Epithelial cell of proximal tubule (primary cell): ENCODE measurements at places on chromosomes 7 and 10. TPM values are rescaled to one million over a fixed set of nuclear protein-coding genes. Genes with fewer than 3 reads are reported as not detected.

DNA sequence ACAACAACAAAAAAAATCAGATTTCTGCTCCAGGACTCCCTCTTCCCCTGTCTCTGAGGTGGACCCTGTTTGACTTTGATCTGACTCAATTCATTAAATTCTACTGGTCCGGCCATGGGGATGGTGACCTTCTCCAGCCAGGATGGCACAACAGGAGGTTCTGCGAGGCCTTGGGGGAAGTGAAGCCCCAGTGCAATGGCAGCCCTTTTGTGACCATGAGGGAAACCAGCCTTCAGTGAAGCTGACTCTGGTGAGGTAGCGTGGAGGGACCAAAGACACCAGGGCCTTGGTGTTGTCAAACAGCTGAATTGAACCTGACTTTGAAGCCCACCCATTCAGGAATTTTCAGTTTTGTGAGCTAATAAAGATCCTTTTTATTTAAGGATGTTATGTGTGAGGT, 44.5 kb downstream of the NPTX2 start:
- no peak for DNase-seq

DNA sequence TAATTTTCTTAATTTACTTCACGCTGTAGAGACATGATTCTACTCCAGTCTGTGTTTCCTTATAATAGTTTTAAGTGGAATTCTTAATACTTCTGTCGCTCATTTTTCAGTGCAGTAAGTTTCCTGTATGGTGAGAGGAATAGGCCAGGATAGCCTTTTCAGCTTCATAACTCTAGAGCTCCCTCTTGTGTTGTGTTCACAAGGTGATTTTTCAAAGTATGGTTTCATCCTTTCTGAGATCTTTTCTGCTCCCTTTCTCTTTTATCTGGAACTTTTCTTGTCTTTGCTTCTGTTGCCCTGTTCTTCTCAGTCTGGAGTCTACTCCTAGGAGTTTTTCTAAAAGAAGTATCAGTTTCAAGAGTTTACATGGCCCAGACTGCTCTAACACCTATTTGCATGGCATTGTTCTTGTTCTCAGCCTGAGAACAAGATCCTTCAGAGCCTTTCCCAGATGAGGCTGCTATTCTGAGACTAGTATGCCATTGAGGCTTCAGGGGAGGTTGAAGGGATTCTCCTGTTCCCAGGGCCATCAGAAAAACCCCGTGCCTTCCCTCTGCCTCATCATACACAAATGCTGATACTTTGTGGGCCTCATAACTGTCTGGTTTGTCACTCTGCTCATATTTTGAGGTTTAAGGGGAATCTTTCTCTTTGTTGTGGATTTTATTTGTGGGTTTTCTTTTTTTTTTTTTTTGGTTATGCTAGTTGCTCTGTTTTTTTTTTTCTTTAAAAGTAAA, 21.8 kb downstream of the NET1 start:
- no peak for DNase-seq

DNA sequence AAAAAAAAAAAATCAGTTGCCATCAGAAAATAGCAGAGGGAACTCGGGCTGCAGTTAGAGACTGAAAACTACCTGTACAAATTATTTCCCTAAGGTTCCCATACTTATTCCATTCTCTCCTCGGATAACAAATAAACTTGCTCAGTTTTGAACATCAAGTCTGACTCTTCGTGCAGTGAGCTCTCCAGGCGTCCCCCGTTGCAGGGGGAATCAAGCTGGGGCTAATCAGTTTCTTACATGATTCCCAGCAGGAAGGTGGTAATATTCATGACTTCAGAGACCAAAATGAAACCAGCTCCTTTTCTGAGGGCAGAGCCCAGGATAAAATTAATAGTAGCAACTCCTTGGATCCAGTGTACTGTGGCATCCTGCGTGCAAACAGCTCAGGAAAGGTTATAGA, 135.3 kb downstream of the FRMD4A start:
- no peak for DNase-seq

DNA sequence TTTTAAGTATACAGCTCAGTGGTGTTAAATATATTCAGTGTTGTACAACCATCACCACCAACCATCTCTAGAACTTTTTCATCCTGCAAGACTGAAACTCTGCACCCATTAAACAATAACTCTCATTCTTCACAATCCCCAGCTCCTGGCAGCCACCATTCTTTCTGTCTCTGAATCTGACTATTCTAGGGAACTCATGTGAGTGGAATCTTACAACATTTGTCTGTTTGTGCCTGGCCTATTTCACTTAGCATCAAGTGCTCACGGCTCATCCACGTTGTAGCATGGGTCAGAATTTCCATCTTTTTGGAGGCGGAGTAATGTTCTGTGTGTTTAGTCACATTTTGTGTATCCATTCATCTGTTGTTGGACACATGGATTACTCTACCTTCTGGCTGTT, 40.8 kb upstream of the PFKFB3 start:
- DNase-seq = no peak

GRCh38 chr10:88911851-88912250, 31.8 kb downstream of the STAMBPL1 start:
- DNase-seq = no peak

DNA sequence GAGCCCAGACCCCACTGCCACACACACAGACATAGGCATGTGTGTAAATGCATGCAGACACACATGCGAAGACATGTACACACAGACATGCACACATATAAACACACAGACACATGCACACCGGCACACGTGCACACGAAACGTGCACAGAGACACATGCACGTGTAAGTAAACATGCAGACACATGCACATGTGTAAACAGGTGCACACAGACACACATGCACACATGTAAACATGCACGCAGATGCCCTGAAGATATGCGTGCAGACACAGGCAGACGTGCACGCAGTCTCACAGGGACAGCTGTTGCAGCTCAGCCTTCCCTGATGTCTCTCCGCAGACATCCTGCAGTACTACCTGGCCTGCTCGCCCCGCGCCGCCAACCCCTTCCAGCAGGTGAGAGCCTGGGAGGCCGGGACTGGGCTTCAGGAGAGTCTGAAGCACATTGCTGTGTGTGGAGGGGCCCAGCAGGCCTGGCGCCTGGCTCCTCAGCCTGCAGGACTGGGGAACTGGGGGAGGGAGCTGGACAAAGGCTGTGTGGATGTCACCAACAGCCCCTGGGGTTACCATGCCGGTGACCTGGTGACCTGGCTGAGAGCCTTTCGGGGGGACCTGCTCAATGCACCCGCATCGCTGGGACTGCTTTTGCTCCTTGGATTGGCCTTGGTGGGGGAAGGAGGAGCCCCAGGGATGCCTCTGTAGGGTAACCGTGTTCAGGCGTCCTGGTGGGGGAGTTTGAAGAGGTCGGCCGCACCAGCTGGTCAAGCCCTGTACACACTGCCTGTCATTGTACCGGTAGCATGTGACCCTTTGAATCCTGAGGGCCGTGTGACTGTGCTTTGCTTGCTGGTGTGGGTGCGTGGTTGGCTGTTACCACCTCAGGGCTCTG, 20.3 kb downstream of the TTYH3 start:
- DNase-seq = no peak

DNA sequence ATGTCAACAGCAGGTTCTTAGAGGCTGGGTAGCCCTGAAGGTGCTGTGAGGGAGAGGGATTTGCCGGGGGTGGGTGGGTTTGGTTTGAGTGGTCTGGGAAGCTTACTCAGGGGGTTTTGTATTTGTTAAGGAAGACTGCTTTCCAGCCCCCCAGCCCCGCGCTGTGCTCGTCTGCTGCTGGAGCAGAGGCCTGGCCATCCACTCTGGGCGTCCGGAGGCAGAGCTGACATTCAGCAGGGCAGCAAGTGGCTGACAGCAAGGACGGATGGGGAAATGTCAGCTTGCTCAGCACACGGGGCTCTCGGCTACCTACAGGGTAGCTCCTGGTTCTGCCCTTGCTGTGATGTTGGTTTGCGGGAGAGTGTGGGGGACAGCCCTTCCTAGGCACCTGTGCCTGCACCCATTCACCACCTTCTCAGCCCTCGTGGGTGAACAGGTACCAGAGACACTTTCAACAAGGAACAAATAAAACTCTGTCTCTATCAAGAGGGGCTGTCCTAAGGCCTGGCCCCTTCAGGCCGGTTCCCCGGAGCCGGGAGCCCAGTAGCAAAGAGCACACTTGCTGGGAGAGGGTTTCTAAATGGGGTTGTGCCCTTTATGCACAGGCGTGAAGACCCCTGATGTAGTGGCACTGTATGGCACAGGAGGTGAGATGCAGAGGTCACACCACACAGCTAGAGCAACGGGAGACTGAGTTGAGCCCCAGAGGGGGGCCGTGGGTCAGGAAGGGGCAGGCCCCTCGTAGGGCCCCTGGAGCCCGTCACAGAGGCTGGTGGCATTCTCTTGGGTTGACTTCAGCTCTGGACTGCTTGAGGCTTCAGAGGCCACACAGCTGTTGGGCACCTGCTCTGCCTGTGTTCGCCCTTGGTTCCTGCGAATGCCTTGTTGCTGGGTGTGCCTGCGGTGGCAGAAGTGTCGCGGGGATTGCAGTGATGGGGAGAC, 72.2 kb upstream of the SHH start:
- no peak for DNase-seq

- DNase-seq = no peak
Measured at GRCh38 chr10:6053816-6054631, 8.1 kb downstream of the IL2RA start.

- no peak for DNase-seq
Measured at GRCh38 chr10:117339979-117340378, 35.3 kb downstream of the PDZD8 start.

DNA sequence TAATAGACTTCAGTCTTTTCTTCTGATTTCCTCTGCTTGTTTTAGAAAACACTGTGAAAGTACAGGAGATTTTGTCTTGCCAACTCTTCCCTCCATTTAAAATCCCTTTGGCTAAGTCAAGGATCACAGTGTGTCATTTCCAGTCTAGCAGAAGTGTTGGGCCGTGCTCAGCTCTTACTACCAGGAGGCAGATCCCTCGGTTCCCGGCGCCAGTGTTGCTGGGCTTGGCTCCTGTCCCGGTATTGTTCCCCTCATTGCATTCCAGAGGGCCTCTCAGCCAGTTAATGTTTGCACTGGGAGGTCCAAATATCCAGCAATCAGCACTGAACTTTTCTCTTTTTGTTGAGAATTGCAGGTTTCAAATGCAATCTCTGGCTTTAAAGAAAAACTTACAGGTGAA, 612.1 kb upstream of the MGMT start:
- DNase-seq = peak; percentile 36

Gene MDFIC
- 19.9 and 24.8 TPM in 2 replicates for total RNA-seq

Gene ZNF467
- 0.07 and 0.12 TPM in 2 replicates for total RNA-seq
